Suppressor macrophage (primary cell): ENCODE measurements at places on chromosomes 2 and 18.
A peak's percentile ranks its signal among the peaks of the same experiment; 100 is the strongest.

DNA sequence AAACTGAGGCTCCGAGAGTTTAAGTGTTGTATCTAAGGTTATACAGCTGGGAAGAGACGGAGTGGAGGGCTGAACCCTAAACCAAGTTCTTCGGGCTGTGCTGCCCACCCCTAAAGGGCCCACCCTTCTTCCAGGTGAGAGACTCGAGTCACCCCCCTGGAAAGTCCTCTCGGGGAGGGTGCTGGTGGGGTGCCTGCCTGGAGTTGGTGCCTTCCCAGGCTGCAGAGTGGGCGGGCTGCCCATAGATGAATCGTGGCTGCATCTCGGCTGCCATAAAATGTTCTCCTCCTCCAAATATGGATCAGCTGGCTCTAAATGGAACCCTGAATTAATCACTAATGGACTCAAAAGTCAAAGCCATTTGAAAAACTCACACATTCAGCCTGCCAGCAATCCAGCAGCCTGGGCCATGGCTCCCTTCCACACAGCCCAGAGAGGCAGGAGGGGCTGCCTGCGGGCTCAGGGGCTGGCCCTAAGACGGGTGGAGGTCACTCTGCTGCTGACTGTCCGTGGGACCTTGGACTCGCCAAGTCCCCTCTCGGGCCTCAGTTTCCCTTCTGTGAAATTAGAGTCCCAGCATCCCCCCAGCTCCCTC lies 7.7 kb downstream of the CIB4 start:
- no peak for DNase-seq

DNA sequence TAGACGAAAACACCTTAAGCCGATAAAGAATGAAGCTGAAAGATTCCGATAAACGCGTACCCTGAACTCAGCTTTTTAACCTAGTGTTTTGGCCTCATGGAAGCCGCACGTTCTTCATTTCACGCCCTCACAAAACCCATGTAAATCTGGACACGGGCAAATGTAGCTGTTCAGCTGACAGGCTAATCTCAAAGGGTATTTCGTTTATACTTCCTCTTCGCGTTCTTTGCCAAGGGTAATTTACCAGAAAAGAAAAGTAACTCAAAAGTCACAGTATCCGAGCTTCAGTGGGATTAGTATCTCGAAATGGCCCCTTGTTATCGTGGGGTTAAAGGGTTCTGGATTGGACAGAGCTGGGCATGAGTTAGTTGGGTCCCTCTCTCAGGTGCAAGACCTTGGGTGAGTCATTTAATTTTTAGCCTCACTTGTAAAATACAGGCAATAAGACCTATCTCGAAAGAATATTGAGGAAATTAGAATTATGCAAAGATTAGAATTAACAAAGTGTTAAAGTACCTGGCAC lies 22.0 kb upstream of the STPG4 start:
- no peak for DNase-seq

DNA sequence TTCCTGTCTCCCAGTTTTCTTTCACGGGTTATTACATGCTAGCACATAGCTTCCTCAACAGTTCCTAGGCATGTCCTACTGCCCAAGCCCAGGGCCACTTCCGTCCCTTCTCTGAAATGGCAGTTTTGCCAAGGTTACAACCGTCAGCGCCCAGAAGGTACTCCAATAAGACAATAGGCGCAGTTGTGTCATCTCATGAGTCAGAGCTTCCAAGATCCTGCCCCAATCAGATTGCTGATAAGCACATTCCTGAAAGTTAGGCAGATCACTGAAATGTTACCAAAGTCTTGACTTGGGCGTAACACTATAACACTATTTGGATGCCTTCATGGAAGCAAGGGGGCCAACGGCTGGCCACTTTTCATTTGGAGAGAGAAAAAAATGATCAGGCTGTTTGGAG lies 34.2 kb downstream of the GKN2 start:
- no peak for DNase-seq

DNA sequence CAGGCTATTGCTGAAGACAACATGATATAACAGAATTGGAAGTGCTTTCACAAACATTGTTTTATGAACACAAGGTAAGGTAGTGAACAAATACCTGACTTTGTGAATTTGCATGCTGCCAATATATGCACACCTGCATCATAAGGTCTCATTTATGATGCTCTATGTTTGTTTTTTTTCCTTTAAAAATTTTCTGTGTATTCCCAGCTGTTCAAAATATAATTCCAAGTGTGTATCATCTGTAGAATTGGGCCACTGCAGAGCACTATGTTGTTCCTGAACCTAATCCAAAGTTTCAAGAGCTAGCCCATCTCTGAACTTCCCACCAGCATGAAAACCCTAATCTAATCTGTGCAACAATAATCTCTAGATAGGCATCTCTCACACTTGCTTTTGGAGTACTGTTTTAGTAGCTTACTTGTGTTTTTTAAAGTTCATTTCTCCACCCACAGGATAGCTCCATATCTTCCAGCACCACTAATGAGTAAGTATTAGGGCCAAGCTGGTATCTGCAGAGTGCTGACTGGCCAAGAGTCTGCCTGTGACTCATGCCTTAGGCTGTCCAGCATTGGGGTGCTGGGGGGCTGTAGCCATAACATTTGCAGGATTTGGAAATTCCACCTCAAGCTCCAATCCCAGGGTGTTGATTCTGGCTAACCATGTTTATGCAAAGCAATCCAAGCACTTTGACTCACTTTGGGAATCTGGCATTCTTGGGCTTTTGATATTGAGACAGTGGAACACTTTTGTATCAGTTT lies 208.2 kb upstream of the REV1 start:
- DNase-seq = peak; percentile 20
